T-cell (primary cell): ENCODE measurements at places on chromosomes 6 and 20. TPM values are rescaled to one million over a fixed set of nuclear protein-coding genes. Genes with fewer than 3 reads are reported as not detected.

DNA sequence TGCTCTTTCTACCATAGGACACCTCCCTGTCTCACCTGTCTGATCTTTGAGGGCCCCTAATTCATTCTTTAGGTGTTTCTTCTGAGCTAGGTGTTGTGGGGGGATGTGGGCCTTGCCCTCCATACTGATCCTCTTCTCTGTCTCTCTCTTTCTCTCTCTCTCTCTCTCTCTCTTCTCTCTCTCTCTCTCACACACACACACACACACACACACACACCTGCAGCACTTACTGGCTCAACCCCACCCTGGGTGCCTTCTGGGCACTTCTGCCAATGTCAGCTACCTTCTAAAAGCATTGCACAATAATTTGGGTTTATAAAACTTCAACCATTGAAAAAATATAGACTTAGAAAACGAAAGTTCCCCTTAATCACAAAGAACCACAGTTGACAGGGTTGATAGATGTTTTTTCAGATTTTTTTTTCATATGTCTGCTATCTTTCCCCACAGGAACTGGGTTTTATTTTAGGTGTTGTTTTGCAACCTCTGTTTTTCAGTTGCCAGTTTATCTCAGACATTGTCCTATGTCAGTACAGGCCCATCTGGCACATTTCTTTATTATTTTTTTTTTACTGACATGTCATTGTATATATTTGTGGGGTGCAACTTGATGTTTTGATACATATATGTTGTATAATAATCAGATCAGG lies 28.1 kb downstream of the PKIG start:
- H3K27ac ChIP-seq = peak overlapping the region; percentile 77
- no peak overlapping the region for H3K4me3 ChIP-seq
- H3K27me3 ChIP-seq = no peaks in the 10 kb centered on the region
- peaks cover 7% of the 10 kb centered on the region for H3K36me3 ChIP-seq
- peaks cover 42% of the 10 kb centered on the region for H3K4me1 ChIP-seq
- DNase-seq = peak; percentile 25

DNA sequence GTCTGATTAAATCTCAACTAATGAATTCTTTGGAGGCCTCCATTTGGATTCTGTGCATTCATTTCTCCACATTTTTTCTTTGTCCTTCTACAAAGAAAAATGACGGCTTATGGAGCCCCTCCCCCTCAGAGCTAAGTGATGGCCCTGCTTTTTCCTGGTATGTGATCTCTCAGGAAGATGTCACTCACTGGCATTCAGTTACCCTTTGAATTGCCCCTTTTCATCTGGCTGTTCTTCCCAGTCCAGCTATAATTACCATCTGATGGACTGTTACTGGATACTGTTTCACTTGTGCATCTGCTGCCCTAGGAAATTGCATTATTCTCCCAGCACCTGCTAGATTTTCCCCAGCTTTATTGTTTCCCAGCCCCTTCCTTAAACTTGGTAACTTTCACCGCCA lies 151.9 kb downstream of the CFAP61 start:
- DNase-seq = no peak
- H3K4me1 ChIP-seq = no peaks in the 10 kb centered on the region
- H3K36me3 ChIP-seq = no peaks in the 10 kb centered on the region

The REM1 gene
- total RNA-seq = not detected

The LHFPL5 gene
- not detected for total RNA-seq

The FAM209B gene
- 3.3 TPM for total RNA-seq

The PCK1 gene
- 0.26 TPM for total RNA-seq

- no peak for DNase-seq
- H3K4me1 ChIP-seq = no peaks in the 10 kb centered on the region
- no peak overlapping the region for H3K27ac ChIP-seq
- no peaks in the 10 kb centered on the region for H3K36me3 ChIP-seq
- no peak overlapping the region for H3K4me3 ChIP-seq
Measured at GRCh38 chr6:127200114-127200513, 66.5 kb upstream of the RNF146 start.

DNA sequence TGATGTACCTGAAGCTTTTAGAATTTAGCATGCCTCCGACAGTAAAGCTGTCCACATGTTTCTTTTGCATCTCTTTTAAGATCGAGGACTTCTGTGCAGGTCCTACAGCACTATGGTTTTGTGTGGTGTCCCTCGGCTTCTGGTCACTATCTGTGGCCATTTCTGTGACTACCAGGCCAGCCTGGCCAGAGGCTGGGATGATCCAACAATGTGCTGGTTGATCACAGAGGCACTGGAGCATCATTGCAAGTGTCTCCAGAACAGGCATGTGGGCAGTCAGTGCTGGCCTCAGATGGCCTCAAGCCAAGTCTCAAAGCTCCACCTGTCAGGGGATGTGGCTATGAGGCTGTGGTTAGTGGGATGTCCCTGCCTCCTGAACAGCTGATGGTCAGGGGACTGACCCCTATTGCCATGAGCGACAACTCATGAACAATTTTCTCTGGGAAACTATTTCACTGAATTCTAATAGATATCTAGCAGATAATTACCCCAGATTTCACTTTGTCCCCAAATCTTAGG lies 136.6 kb downstream of the SYNDIG1 start:
- DNase-seq = no peak
- no peaks in the 10 kb centered on the region for H3K27me3 ChIP-seq
- no peak overlapping the region for H3K27ac ChIP-seq
- H3K36me3 ChIP-seq = no peaks in the 10 kb centered on the region

The CST5 gene
- not detected for total RNA-seq

The GSTA2 gene
- total RNA-seq = not detected

The EBF4 gene
- total RNA-seq = 4.2 TPM

The FABP7 gene
- not detected for total RNA-seq

The MROH8 gene
- total RNA-seq = 1.3 TPM

The ATP6V1G2 gene
- total RNA-seq = 5.7 TPM

DNA sequence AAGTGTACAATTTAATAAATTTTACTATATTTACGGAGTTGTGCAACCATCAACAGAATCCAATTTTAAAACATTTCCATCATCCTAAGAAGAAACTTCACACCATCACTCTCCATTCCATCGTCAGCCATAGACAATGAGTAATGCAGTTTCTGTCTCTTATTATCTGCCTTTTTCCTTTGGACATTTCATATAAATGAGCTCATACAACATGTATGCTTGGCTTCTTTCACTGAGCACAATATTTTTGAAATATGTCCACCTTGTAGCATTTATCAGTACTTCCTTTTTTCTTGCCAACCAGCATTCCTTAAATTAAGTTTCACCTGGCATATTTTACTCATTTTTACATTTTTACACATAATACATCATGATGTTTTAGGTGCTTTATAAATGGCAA lies 22.7 kb upstream of the HIVEP1 start:
- H3K27ac ChIP-seq = no peak overlapping the region
- H3K36me3 ChIP-seq = no peaks in the 10 kb centered on the region
- H3K4me3 ChIP-seq = no peak overlapping the region
- no peaks in the 10 kb centered on the region for H3K4me1 ChIP-seq
- no peak for DNase-seq

DNA sequence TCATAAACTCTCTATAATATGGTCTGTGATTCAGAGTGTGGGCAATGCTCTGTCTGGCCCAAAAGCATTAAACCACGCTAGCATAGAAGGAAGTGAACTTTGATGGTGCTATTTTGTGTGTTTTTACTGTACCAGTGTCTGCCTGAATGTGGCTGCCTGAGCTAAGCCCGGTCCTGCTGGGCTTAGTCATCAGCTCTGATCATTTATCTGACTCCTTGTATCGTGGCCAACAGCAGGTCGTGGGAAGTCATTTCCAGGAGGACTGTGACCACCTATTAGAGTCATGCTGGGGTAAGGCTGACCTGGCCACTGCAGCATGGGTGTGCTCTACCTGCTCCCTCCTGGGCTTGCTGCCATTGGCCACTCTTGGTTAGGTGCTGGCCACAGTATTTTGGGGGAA lies 239.1 kb upstream of the CEP162 start:
- no peak for DNase-seq
- no peaks in the 10 kb centered on the region for H3K36me3 ChIP-seq
- no peak overlapping the region for H3K27ac ChIP-seq
- H3K4me1 ChIP-seq = no peaks in the 10 kb centered on the region
- no peak overlapping the region for H3K4me3 ChIP-seq

The MCUR1 gene
- total RNA-seq = 9.3 TPM

- no peak overlapping the region for H3K27ac ChIP-seq
- no peaks in the 10 kb centered on the region for H3K27me3 ChIP-seq
- H3K4me1 ChIP-seq = no peaks in the 10 kb centered on the region
- no peaks in the 10 kb centered on the region for H3K36me3 ChIP-seq
Measured at GRCh38 chr6:138287144-138287955, 69.1 kb upstream of the PBOV1 start.

DNA sequence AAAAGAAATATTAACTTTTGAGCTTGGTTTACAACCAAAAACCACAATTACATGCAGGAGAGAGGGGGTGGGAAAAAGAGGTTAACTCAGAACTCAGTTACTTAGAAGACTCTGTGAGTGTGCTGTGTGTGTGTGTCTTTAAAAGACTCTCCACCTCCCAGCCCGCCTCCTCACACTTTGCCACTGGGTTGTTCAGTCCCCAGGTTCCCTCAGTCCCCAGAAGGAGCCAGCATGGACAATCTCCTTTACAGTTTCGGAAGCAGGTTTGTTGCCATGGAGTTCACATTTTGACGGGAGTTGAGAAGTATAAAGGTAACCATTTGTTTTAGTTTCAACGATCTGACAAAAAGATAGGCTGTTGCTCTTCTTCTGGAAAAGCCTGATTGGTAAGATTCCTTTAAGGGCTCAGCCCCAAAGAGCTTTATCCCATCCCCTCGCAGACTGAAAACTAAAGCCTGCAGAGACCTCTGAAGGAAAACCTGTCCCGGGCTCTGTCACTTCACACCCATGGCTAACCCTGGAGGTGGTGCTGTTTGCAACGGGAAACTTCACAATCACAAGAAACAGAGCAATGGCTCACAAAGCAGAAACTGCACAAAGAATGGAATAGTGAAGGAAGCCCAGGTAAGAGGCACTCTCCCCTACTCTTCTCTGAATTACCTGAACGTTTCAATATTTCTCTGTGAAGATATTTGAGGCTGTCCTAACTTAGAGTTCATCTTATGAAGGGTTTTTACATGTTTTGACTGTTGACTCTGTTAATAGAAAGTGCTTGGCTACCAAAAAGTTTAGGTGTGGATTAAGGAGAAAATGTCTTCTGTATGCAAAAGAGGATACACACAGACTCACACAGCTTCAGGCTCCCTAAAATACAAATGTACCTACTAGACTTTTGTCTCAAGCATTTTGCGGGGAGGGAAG lies at the start of gene SPTLC3:
Gene SPTLC3 (plus strand): TSS at position 212 of the 921 bp plus-strand sequence. CDS start 296 bp downstream, at position 508.
- no peaks in the 10 kb centered on the region for H3K27me3 ChIP-seq
- H3K27ac ChIP-seq = no peak within 1 kb of the TSS
- H3K4me3 ChIP-seq = peak within 1 kb of the TSS; percentile 75
- H3K36me3 ChIP-seq = no peaks in the 10 kb centered on the region
- DNase-seq = no peak

The IBTK gene
- 20.0 TPM for total RNA-seq

- peak overlapping the region; percentile 78 for H3K4me3 ChIP-seq
- H3K27ac ChIP-seq = peak overlapping the region; percentile 87
Measured at GRCh38 chr20:34112600-34113101, 608 bp upstream of the EIF2S2 start.

The LY6G6F gene
- total RNA-seq = not detected

The RSPO3 gene
- not detected for total RNA-seq

DNA sequence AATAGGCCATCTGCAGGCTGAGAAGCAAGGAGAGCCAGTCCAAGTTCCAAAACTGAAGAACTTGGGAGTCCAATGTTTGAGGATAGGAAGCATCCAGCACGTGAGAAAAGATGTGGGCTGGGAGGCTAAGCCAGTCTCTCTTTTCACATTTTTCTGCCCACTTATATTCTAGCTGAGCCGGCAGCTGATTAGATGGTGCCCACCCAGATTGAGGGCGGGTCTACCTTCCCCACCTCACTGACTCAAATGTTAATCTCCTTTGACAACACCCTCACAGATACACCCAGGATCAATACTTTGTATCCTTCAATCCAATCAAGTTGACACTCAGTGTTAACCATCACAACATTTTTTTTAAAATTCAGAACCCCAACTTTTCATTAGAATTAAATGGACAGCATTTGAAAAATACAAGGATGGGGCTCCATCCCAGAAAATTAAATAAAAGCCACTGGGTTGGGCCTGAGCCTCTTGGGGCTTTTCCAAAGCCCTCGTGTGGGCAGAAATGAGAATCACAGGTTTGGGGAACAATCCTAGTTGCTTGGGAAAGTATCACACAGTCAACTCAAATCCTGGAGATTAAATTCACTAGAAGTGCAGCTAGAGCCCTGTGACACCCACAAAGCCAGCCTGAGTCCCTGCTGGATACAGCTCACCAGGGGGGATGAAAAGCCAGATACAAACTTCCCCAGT lies 2.2 kb downstream of the CLDN20 start:
- H3K4me3 ChIP-seq = no peak overlapping the region
- H3K27ac ChIP-seq = no peak overlapping the region
- H3K36me3 ChIP-seq = peaks cover 24% of the 10 kb centered on the region
- H3K27me3 ChIP-seq = no peaks in the 10 kb centered on the region

The TCF19 gene
- 6.1 TPM for total RNA-seq

GRCh38 chr6:5247201-5247600 lies 13.5 kb downstream of the LYRM4 start:
- H3K4me3 ChIP-seq = no peak overlapping the region
- H3K27me3 ChIP-seq = no peaks in the 10 kb centered on the region
- DNase-seq = no peak
- no peak overlapping the region for H3K27ac ChIP-seq

GRCh38 chr6:161085246-161085645 lies 93.7 kb downstream of the MAP3K4 start:
- peaks cover 11% of the 10 kb centered on the region for H3K4me1 ChIP-seq
- H3K27me3 ChIP-seq = no peaks in the 10 kb centered on the region
- peaks cover 15% of the 10 kb centered on the region for H3K36me3 ChIP-seq
- peak overlapping the region; percentile 10 for H3K27ac ChIP-seq
- no peak overlapping the region for H3K4me3 ChIP-seq
- DNase-seq = no peak

DNA sequence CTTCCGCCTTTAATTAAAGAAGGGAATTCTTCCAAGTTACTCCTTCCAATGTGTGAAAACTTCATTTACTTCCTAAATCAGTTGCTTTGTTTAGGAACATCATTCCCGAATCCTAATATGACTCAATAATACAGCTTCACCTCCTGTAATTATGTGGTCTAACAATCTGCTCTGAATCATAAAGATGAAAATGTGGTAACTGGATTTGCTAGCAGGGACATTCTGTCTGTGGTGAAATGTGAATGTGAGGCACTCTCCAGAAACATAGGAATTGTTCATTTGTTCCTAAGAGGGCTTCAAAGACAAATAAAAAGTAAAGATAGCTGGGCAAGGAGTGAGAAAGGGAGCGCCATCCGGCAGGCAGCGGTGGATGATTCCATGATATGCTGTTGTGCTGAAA lies 678.1 kb downstream of the KIF16B start:
- H3K36me3 ChIP-seq = no peaks in the 10 kb centered on the region
- no peak overlapping the region for H3K4me3 ChIP-seq
- H3K27ac ChIP-seq = no peak overlapping the region
- no peak for DNase-seq

The CARMIL1 gene
- 6.1 TPM for total RNA-seq

GRCh38 chr6:108940741-108941140 lies 92.5 kb downstream of the ARMC2 start:
- no peak overlapping the region for H3K4me3 ChIP-seq
- H3K4me1 ChIP-seq = peaks cover 29% of the 10 kb centered on the region
- DNase-seq = no peak
- no peak overlapping the region for H3K27ac ChIP-seq
- no peaks in the 10 kb centered on the region for H3K36me3 ChIP-seq

The VSTM2L gene
- not detected for total RNA-seq
